ENCODE measurements at places on chromosomes 6 and 20.

- no peak for DNase-seq
These were observed 113.3 kb upstream of the NUP153 start for GRCh38 chr6:17820055-17820454.

DNA sequence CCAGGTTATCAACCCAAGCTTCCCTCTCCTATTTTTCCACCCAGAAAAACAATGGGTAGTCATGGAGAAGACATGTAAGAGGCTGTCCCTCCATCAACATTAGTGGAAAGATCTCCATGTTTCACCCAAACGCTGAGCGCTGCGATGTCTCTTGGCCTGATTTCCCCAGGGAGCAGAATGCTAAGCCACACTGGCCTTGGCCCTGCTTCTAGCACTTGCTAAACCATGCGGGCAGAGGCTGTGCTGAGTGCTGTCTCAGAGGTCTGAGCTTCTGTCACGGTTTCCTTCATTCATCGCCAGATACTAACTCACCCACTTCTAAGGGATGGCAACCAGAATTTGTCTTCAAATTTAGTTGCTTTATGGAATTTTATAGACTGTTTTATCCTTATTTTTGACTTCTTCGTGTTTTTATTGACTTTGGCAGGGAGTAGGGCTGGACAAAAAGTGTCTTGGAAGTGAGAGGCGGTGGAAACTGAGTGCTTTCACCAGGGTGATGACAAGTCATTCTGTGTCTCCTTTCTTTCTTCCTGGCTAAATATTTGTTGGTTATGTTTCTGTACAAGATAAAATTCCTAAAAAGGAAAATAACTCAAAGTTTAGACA, 181.4 kb upstream of the UST start:
- no peak for DNase-seq

DNA sequence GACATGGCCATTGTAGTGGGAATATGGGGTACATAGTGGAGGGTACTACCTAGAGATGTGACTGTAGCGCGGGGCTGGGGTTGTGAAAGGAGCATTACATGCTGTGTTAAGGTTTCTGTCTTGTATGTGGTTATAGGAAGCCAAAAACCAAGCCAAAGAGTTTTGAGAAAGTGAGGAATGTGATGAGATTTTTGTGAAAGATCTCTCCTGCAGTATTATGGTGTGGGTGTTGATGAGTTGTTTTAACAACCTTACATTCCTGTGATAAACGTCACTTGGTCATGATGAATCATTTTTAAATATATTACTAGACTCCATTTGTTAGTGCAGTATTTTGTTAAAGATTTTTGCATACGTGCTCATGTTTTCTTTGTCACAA, 48.9 kb downstream of the ZFAND3 start:
- no peak for DNase-seq

DNA sequence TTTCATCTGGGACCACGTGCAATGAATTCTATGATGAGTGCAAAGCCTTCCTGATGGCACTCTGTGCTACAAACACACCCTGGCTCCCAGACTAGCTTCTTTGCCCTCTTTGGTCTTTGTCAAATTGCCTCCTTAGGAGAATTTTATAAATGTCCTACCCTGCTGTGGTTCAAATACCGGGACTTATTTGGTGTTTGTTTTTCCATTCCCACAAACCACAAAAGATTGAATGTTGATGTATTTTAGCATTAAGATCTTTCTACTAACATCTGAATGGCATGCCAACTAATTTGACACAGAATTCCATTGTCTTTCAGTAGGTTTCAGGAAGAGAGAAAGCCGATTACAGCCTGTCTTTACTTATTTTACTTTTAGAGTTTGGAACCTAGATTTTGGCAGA, 424.2 kb upstream of the SLC35B3 start:
- no peak for DNase-seq

DNA sequence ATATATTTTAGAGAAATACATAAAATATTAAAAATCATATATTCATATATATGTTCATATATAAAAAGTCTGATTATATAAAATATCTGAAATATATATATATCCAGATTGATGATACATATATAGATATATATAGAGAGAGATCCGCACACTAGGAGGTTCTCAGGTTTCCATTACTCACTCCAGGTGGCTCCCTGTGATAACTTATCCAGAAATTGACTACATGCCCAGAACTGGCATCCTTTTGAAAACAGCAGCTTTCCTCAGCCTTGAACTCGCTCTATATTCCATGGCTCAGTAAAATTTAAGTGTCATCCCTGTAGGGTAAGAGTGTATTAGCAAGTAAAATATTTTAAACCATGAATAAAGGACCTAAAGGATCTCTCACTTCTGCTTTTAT, 206.8 kb downstream of the TINAG start:
- no peak for DNase-seq

DNA sequence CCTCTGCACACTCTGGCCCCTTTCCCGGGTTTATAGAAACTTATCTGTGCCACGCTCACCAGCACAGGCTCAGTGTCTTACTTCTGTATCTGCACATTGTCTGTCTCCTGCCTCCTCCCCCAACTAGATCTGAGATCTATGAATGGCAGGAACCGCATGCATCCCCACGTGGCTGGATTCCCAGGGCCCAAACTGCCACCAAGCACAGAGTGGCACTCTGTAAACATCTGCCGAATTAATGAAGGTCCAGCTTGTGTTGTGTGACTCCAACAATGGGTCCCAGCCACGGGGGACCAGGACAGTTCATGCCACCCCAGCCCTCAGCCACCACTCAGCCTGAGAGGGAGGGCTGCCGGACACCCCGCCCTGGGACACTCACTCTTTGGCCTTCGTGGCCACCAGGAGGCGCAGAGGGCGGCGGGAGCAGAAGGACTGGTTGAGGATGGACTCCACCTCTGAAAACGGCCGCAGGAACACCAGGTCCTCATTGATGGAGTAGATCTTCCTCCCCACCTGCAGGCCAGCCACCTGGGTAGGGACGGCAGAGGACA, 171.1 kb downstream of the PREX1 start:
- DNase-seq: no peak

- DNase-seq: no peak
These were observed 165.0 kb upstream of the SCGN start for GRCh38 chr6:25487012-25487411.

- DNase-seq: no peak
These were observed 267.1 kb upstream of the SGK1 start for GRCh38 chr6:134584847-134585516.

DNA sequence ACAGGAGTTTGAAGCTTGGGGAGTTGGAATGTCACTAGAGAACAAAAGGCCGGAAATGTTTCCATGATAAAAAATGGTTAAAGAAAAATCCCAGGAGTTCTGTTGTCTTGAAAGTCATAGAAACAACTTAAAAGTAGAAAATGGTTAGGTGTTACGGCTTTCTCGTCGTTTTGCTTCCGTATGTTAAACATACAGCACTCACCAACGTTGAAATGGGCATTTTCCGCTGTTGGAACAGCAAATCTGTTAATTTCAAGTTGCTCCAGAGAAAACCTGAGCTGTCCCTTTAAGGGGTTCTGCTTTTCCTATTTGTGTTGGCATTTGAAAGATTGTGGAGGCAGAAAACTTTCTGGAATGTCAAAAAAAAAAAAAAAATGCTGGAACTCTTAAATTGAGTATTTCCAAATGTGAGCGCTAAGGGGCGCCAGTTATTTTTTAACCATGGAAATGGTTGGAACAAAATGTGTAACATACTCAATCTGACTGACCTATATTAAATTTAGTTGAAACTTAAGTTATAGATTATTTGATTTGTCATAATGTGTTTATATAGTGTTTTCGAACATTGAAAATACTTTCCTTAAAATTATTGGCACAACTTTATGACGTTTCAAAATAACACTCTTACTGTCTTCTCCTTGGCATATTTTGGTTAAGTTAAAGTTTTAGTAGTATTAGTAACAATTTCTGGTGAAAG, 2.2 kb downstream of the QKI start:
- DNase-seq: peak; percentile 38

DNA sequence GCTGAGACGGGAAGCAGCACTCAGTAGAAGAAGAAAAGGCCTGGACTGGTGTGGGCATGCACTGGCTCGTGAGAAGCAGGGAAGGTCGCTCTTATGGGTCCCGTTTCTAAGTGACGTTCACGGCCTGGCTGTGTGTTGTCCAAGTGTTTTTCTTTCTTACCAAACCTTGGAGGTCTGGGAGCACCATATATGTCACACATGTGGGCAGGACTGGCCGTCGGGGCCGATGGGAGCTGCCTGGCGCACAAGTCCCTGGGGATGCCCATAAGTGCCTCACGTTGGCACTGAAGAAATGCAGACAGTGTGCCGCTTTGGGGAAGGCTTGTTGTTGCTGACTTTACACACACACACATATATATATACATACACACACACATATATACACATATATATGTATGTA, 86.0 kb upstream of the DUSP22 start:
- no peak for DNase-seq

- DNase-seq: no peak
These were observed 986.3 kb downstream of the TFAP2A start for GRCh38 chr6:9428421-9429172.

DNA sequence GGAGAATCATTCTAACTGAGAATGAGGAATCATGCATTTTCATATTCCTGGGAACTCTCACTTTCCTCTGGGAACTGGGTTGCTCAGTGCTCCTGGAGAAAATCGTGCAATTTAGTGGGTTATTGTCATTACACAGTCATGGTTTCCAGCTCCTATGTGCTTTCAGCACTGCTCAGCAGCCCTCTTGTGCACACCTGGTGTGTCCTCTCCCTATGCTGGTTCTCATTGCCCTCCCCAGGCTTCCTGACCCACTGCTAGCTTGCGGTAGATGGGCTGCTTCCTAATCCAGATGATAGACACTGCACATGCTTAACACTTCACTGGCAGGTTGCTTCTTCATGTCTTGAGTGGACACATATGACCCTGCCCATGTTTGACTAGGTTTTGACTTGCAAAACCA, 39.7 kb downstream of the TMEM200A start:
- no peak for DNase-seq
